Karpas-422 (cell line): ENCODE measurements at places on chromosomes 7 and 10. TPM values are rescaled to one million over a fixed set of nuclear protein-coding genes. Genes with fewer than 3 reads are reported as not detected.

Gene AGBL3
- 0.97 and 3.5 TPM in 2 replicates for total RNA-seq

Gene CAMK2B
- not detected in 2 replicates for total RNA-seq

- H3K4me3 ChIP-seq: no peak overlapping the region
- DNase-seq: no peak
- no peaks in the 10 kb centered on the region for H3K36me3 ChIP-seq
- H3K4me1 ChIP-seq: no peaks in the 10 kb centered on the region
Measured at GRCh38 chr7:37674531-37674930, 9.0 kb upstream of the GPR141 start.

DNA sequence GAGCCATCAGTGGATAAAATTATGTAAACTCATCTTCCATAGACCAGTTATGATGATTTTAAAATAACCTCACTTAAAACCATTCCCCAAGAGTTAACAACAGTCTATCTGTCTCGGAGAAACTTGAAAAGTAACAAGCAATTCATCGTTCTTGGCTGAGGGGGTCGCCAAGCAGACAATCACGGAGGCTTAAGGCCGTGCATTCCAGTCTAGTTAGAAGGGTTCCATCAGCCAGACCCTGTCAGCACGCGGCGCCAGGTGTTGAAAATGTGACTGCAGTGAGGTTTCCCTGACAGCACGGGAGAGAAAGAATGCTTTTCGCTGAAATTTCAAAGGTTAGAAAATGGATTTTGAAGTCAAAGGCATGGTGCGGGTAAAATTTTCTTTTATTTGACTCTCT lies 1025.0 kb upstream of the CELF2 start:
- peak overlapping the region; percentile 57; the same call in 1 of the 2 replicates for H3K27ac ChIP-seq
- peaks cover 36% of the 10 kb centered on the region for H3K4me1 ChIP-seq
- no peak overlapping the region for H3K4me3 ChIP-seq

GRCh38 chr7:5214641-5215040 lies 24.6 kb downstream of the WIPI2 start:
- H3K36me3 ChIP-seq: peaks cover 20% of the 10 kb centered on the region; the same call in 1 of the 2 replicates
- peaks cover 31% of the 10 kb centered on the region for H3K4me1 ChIP-seq
- no peaks in the 10 kb centered on the region for H3K27me3 ChIP-seq

DNA sequence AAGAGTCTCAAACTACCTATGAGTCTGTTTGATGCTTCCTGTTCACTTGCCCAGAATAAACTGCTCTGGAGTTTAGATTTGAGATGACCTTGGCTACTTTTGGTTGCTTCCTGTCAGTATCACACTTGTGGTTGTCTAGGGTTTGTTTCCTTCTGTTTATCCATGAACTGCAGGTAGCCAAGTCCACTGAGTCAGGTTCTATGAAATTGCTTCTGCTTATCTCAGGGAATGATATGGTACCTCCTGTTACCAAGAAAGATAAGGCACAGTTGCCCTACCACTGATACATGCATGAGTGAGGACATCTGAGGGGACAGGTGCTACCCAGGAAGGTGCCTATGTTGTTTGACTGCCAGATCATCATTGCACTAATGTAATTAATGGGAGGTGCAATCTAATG lies 15.8 kb upstream of the EEPD1 start:
- no peaks in the 10 kb centered on the region for H3K4me1 ChIP-seq
- no peak overlapping the region for H3K27ac ChIP-seq
- H3K36me3 ChIP-seq: no peaks in the 10 kb centered on the region
- H3K4me3 ChIP-seq: no peak overlapping the region
- H3K27me3 ChIP-seq: no peaks in the 10 kb centered on the region

DNA sequence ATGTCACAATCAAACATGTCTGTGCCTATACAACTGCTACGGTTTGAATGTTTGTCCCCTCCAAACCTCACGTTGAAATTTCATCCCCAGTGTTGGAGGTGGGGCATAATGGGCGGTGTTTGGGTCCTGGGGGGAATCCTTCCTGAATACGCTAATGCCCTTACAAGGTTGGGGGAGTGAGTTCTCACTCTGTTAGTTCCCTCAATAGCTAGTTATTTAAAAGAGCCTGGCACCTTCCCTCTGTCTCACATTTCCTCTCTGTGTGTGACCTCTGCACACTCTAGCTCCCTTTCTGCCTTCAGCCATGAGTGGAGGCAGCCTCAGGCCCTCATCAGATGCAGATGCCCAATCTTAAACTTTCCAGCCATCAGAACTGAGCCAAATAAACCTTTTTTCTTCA lies 129.5 kb downstream of the GRM8 start:
- DNase-seq: no peak
- H3K4me3 ChIP-seq: no peak overlapping the region
- H3K4me1 ChIP-seq: no peaks in the 10 kb centered on the region

GRCh38 chr10:47248386-47249090 lies 51.5 kb upstream of the GDF10 start:
- no peak overlapping the region for H3K27ac ChIP-seq
- no peak for DNase-seq
- no peaks in the 10 kb centered on the region for H3K4me1 ChIP-seq

- no peak overlapping the region for H3K27ac ChIP-seq
- H3K36me3 ChIP-seq: no peaks in the 10 kb centered on the region
- H3K27me3 ChIP-seq: no peaks in the 10 kb centered on the region
- H3K4me3 ChIP-seq: no peak overlapping the region
- H3K4me1 ChIP-seq: no peaks in the 10 kb centered on the region
Measured at GRCh38 chr7:131578602-131579001, 22.2 kb upstream of the PODXL start.
